ENCODE measurements at places on chromosomes 7 and 10.
A peak's percentile ranks its signal among the peaks of the same experiment; 100 is the strongest.

GRCh38 chr10:27618906-27619305 is 114.8 kb downstream of the RAB18 start:
- no peak for DNase-seq

DNA sequence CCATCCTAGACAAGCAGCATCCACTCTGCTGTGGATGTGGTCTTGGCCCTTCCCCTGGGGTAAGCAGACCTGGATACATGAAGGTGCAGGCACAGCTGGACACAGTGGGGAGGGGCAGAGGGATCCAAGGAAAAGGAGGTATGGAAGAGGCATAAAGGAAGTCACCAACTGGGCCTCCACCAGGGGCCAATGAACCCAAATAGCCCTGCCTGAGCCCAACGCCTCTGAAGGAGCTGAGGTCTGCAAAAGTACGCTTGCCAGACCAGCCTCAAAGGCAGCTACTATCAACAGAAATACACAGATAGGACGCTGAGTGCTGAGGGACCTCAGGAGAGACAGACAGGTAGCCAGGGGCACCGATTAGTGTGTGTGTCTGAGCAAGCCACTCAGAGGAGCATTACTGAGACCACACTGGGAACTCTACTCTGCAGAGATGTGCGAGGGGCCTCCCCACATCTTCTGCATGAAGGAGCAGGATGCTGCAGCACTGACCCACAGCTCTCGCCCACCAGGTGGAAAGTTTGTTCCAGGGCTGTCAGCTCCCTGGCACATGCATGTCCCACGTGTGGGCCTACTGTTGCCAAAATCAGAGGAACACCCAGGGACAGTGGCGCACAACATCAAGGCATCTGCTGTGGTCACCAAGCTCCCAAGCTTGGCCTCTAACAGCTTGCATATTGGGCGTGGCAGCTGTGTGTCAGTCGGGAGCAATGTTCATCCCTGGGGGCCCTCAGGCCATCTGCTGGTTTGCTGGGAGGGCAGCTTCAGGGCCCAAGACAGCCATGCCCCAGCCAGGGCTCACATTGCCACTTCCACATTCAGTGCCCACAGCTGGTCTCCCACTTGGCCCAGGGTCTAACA is 40.0 kb downstream of the MKI67 start:
- no peak for DNase-seq

GRCh38 chr7:129083525-129083924 is 28.6 kb upstream of the TNPO3 start:
- no peak for DNase-seq

GRCh38 chr7:33258491-33258951 is 129.2 kb downstream of the BBS9 start:
- DNase-seq = no peak

- DNase-seq = no peak
Observed at GRCh38 chr10:48377751-48378530, 71.5 kb downstream of the MAPK8 start.

DNA sequence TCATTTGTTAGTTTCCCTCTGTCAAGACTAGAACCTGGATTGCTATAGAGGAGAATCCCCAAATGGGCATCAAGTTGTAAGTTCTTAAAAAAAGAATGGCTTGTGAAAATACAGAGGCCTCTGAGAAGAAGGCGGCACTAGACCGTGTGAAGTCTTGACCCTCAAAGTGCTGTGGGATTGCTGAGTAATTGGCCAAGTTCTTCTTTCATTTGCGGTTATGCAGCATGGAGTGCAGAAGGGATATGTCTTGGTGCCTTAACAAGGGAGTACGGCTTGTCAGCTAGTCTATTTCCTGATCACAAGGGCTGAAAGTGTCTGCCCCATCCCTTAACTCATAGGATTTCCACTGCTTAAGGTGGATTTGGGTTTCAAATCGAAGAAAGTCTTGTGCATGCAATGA is 81.2 kb downstream of the MKX start:
- no peak for DNase-seq

GRCh38 chr7:45157653-45158401 is at the start of gene RAMP3:
Gene RAMP3, plus strand, starts transcription at chr7:45157791. Its CDS starts 38 bp downstream, at chr7:45157829.
- peak; percentile 31 for DNase-seq

- no peak for DNase-seq
Observed at GRCh38 chr10:132662186-132662920, 123.6 kb downstream of the NKX6-2 start.

DNA sequence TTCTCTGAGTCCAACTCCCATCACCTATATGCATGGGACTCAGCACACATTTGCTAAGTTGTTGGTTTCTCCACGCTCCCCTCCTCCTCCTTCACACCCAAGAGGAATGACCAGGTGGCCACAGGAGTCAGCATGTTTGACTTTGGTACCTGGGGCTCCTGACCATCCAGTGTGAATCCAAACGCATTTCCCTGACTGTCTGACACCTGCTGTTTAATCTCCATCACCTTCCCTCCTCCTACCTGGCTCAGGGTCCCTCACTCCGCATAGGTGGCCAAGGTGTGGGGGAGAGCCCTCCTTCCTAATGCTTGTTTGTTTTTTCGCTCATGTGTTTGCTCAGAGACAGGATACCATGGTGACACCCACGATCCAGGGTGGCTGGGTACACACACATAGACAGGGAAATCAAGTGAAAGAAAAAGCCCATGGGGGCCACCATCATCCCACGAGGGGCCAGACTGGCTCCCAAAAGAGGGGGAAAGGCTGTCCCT is 194.9 kb downstream of the KCNMA1 start:
- DNase-seq = no peak

DNA sequence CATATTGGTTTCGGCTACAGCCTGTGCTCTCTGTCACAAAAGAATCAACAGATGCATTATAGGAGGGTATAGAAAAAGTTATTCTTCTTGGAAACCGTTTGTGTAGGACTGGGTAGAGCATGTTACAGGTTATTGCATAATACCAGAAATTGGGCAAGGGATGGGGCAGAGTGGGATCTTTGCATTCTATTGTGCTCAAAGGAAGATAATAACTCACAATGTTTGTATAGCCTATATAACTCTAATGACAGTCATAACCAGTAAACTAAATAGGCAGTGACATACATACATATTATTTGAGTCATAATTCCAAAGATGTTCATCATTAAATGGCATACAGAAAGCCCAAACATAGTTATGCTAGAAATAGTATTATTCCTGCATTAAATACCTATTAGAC is 179.7 kb downstream of the XPNPEP1 start:
- DNase-seq = no peak

DNA sequence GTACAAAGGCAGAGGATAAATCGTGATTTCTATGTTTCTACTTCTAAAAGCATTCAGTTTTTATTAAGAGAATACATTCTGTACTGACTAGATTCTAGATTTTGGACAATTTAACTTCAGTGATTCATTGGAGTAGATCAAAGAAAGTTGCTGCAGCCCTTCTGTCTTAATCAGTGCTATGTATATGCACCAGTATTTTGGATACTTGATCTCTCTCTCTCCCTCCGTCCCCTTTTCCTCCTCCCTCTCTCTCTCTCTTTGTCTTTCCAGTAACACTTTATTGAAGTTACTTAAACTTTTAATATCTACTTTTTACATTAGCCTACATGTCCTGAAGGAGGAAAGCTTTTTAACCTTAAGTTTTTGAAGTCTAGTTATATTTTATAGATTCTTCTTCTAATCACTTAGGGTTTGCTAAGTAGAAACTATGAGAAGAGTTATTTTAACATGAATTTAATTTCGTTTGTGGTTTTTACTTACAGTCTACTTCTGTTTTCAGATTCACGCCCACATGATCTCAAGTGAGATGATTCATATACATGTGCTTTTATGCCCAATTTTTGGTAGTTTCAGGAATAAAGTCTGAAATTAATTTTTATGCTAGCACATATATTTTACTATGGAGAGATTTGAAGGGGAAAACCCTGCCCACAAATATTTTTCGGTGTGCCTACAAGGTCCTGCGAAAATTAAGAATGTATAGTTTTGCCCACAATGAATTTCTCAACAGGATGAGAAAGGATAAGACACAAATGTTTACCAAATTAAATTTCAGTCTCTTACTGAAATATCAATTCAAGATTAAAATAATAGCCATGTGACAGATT is 9.1 kb downstream of the MDFIC start:
- peak; percentile 60 for DNase-seq

GRCh38 chr7:132533916-132534315 is 42.4 kb downstream of the PLXNA4 start:
- DNase-seq = no peak

DNA sequence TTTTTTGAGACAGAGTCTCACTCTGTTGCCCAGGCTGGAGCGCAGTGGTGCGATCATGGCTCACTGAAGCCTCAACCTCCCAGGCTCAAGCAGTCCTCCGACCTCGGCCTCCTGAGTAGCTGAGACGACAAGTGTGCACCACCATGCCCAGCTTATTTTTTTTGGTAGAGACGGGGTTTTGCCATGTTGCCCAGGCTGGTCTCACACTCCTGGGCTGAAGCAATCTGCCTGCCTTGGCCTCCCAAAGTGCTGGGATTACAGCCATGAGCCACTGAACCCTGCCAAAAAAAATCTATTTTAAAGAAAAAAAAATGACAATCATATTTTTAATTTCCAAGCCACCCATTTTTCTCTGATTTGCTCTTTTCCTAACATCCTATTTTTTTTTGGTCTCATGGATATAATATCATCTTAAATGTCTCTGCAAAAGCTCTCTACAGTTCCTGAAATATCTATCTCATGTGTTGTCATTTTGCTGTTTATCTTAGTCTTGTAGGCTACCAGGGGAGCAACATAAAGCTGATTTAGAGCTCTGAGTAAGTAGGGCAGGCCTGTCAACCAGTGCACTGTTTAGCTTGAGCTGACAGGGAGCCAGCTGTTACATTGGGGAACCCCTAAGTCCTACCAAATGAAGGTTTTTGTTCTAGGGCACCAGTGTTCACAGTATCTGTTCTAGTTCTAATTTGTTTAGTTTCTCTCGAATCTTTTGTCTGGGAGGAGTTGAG is 29.9 kb upstream of the HBP1 start:
- no peak for DNase-seq

Data from B cell (primary cell).